ENCODE measurements at places on chromosomes 5 and 9.

- DNase-seq = no peak
These were observed 108.1 kb upstream of the IER5L start for GRCh38 chr9:129285979-129286772.

- no peak for DNase-seq
These were observed 97.3 kb upstream of the HMHB1 start for GRCh38 chr5:143714629-143715028.

GRCh38 chr5:76986825-76987526 is 34.1 kb downstream of the CRHBP start:
- DNase-seq = no peak

DNA sequence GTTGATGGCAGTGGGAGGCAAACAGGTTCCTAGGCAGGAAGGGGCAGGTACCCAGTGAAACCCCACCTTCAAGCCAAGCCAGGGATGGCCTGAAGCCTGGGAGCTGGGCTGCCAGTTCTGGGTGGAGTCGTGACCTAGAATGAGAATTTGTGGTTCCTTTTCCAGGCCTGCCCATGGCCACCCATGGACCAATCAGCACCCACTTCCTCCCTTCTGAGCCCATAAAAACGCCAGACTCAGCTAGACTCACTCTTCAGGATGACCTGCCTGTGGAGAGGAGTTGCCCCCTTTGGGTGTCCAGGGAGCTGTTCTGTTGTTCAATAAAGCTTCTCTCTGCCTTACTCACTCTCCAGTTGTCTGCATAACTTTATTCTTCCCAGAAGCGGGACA is 144.0 kb upstream of the MRPS30 start:
- DNase-seq = no peak

DNA sequence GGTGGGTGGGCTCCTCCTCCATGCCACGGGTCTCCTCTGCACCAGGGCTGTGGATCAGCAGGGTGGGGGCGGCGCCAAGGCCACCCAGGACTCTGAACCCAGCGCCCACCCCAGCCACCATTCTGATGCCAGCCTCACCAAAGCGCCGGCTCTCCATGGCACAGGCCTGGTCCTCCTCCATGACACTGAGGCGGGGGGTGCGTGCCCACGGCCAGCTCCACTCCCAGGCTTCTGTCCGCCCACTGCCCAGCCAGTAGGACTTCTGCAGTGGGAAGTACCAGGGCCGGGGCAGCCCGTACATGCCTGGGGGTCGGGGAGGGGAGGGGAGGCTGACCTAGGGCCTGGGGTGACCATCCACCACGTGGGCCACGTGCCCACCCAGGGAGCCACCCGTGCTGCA is 11.6 kb downstream of the ABCA2 start:
- DNase-seq = no peak

- DNase-seq = peak; percentile 57
These were observed 39.4 kb downstream of the SCAI start for GRCh38 chr9:125103770-125104460.

- DNase-seq = peak; percentile 43
These were observed 302.1 kb downstream of the CSNK1G3 start for GRCh38 chr5:123813937-123814624.

- no peak for DNase-seq
These were observed 38.3 kb downstream of the EQTN start for GRCh38 chr9:27258662-27259061.

- DNase-seq = peak; percentile 61
These were observed 49.4 kb upstream of the EBF1 start for GRCh38 chr5:159149085-159149484.

GRCh38 chr5:144469106-144469505 is 298.4 kb downstream of the KCTD16 start:
- peak; percentile 22 for DNase-seq

DNA sequence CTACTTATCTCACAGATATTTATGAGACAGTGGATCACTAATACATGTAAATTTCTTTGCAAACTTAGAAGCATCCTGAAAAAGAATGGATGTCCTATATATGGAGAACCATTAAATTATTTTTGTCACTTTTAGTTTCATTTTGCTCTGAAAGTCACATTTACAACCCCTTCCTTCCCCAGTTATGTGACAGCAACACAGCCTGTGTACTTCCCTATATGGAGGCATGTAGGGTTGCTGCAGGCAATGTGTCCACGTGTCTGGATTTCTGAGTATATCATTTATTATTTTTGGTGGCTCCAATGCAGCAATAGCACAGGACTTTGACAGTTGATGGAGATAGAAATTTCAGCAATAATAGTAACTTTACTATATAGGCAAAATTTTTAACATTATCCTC is 156.4 kb downstream of the ST8SIA4 start:
- no peak for DNase-seq

GRCh38 chr9:18255158-18255629 is 218.8 kb upstream of the ADAMTSL1 start:
- DNase-seq = peak; percentile 86

GRCh38 chr9:108845947-108846346 is 9.8 kb downstream of the ACTL7B start:
- DNase-seq = no peak

DNA sequence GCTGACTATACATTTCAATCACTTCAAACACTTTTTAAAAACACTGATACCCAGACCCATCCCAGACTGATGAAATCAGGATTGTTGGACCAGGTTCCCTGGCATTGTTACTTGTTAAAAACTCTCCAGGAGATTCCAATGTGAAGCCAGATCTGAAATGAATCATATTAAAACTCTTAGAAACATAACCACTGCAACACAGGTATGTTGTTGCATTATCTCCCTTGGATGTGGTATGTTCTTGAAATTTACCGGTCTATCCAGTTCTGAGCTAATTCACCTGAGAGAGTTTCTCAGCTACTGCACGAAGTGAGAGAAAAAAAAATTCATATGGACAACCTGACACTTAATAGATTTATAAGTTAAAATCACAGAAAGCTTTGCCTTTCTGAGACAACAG is 21.8 kb downstream of the MEF2C start:
- no peak for DNase-seq
